ENCODE measurements at places on chromosomes 7 and 10.

- DNase-seq: no peak
Measured at GRCh38 chr7:80835251-80835650, 83.6 kb downstream of the SEMA3C start.

DNA sequence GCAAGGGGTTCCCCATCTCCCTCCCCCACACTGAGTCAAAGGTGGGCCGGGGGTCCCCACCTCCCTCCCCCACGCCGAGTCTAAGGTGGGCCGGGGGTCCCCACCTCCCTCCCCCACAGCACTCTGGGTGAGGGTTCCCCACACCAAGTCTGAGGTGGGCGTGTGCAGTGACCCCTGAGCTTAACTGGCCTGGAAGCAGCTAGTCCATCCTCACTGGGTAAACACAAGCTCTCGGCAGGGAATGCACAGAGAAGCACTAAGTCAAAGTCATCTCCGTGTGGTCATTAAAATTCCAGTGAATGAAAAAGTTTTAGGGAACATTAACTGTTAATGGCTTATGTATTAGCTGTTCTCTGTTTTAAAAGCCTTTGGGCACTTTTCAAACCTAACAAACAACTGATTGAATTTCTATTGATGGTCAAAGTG, 43.7 kb upstream of the PRKAR1B start:
- no peak for DNase-seq

DNA sequence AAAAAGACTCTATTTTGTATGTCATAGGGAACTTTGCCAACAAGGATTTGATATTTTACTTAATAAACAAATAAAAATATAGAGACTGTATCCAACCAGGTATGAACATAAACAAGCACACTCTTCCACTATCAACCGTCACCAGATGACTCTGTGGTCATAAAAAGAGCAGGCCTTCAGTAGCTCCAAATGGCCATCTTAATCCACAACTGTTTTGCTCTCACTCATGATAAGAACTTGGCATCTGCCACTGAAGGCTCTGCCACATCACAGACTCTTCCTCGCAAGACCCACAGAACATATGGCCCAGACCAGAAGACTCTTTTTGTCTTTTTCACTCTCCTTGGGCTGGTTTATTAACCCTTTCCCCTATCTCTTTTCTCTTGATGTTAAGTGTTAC, 98.7 kb upstream of the POM121L12 start:
- no peak for DNase-seq

GRCh38 chr7:1725199-1725690, 55.2 kb downstream of the ELFN1 start:
- no peak for DNase-seq

- DNase-seq: no peak
Measured at GRCh38 chr10:29317027-29317420, 28.2 kb downstream of the LYZL1 start.

DNA sequence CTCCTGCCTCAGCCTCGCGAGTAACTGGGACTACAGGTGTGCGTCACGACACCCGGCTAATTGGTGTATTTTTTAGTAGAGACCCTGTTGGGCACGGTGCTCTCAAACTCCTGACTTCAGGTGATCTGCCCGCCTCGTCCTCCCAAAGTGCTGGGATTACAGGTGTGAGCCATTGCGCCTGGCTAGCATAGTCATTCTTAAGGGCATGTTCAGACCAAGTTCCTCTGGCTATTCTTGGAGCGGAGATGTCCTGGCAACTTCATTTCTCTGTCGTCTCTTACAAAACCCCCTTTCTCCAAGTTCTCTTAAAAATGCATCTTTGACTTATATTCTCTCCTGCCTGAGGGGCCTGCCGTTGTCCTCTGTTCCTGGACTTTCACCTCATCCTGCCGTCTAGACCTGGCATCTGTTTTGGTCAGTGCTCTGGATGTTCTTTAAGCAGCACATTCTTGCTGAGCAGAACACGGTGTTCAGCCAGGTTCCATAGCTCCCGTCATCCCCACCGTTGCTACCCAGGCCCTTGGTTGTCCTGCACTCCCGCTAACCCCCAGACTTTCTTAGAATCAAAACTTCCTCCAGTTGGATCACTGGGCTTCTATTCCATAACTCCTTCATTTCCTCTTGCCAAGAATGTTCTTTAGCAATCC, 509.9 kb upstream of the GALNT17 start:
- no peak for DNase-seq

DNA sequence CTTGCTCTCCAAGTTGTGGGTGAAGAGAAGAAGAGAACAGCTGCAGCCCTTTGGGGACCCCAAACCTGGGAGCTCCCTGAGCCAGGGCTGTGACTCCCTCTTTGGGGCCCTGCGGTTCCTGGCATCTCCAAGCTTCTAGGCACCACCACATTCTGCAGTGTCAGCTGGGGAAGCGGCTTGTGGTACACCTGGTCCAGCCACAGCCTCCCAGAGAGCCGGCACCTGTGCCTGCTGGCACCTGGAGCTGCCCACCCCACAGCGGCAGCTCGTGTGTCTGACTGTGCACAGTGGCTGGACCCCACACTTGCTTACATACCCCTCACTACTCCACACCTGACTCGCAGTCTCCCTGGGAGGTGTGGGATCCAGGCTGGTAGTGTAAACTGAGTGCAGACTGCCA, 23.5 kb downstream of the FAM241B start:
- DNase-seq: no peak

GRCh38 chr10:120735773-120736371, 115.3 kb upstream of the WDR11 start:
- no peak for DNase-seq

DNA sequence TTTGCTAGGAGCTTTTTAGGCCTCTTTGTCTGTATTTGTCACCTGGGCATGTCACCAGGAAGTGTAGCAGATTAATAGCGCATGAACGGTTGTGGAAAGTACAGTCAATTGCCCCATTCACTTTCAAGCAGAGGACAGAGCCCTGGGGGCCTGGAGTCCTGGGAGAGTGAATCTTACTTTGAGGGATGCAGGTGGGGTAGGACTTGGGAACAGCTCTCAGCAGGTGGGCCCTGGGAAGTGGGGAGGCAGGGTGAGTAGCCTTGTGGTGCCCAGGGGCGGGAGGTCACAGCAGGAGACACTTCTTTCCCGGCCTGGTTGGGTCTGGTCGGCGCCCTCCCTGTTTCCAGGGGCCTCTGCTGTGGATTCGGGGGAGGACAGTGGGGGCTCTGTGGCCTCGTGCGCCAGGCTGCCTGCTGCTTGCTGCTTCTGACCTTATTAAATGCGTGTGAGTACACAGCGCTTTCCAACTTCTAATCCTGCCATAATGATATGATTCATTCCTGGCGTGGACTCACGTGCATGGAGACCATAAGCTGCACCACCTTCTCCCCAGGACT, 51.6 kb upstream of the AQP1 start:
- DNase-seq: no peak

DNA sequence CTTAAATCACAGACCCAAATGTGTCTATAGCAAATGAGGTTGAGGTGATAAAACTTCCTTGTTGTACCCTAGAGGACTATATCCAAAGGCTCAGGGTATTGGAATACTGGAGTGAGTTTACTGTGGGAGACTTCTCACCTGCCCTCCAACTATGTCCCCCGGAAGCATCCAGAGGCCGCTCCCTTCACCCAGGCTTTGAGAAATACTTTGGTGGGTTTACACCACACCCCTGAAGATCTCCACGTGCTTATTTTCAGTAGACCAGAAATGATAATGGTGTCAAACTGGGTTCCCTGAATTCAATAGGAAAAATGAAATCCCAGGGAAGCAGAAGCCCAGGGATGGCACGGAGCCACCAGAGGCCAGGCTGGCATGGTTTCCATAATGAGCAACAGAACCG, 31.3 kb upstream of the NANOS1 start:
- DNase-seq: no peak

DNA sequence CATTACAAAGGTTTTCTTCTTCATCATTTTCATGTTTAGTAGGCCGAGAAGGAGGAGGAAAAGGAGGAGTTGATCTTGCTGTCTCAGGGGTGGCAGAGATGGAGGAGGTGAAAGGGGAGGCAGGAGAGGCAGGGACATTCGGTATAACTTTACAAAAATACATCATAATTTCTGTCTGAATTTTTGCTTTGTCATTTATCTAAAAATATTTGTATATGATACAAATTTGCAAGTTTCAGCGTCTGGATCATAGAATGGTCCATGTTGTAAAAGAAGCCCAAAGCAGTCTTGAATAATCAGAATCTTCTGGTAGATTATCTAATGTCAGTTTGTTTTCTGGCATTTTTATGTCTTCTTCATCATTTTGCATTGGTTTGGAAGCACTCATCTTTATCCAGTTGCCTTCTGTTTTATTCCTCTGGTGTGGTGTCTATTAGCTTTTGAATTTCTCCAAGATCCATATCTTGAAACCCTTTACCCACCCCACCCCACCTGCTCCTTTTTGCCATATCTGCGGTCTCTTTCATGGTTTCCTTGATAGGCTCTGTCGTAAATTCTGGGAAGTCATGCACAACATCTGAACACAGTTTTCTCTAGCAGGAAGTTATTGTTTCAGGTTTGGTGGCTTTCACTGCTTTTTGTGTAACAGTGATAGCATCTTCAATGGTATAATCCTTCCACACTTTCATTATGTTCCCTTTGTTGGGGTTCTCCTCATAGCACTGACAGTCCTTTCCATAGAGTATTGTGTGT, 95.0 kb downstream of the ST7 start:
- DNase-seq: no peak

DNA sequence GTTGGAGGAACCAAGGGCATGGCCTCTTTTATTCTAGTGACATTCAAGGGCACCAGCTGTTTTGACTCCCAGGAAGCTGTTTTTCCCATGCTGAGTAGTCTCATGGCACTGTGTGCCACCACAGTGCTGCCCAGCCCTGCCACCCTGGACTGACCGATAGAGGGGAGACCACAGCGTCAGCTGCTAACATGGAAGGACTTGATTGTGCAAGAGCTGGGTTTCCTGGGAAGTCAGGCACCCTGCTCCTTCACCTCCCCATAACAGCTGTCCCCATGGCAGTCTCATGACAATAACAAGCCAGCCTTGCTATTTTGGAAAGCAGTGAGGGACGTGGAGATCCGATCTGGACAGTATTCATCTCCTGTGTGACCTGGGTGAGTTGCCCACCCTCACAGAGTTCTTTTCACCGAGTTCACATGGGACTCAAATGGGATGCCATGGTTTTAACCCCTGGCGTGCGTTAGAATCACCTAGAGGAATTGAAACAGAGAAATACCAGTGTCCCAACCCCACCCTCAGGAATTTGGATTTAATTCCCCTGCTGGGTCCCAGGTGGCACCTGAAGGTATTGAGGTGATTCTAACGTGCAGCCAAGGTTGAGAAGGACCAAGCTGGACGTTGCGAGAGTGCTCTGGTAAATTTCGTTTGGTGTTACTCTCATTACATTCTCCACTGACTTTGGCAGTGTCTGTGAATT, 174.8 kb downstream of the CELF2 start:
- no peak for DNase-seq

DNA sequence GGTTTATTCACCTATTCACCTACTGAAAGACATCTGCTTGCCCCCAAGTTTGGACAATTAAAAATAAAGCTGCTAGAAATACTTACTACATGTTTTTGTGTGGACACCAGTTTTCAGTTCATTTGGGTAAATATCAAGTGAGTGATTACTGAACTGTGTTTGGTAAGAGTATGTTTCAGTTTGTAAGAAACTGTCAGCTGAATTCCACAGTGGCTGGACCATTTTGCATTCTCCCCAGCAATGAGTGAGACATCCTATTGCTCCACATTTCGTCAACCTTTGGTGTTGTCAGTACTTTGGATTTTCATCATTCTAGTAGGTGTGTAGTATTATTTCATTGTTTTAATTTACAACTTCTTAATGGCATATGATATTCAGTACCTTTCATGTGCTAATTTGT, 17.4 kb upstream of the IKZF1 start:
- DNase-seq: no peak

GRCh38 chr10:101120884-101121653, 10.0 kb upstream of the TLX1 start:
- DNase-seq: no peak

- no peak for DNase-seq
Measured at GRCh38 chr7:1514407-1514806, 10.2 kb upstream of the INTS1 start.

- DNase-seq: no peak
Measured at GRCh38 chr7:139725077-139725476, 52.7 kb downstream of the HIPK2 start.

DNA sequence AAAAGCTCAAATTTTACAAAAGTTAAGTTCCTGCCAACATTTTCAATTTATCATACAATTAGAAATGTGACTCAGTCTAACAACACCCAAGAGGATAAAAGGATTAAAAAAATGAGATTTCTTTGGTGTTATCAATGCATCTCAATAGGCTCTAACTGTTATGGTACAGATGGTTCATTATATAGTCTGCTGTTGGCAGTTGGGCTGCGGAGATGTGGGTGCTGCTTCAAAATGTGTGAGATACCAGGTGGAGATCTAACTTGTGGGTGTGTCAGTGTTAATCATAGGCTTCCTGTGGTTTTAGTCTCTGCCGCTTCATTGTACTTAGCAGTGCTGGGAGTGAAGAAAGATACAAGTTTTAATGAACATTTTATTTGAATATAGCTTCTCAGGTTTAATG, 231.2 kb downstream of the EXOC4 start:
- no peak for DNase-seq

- no peak for DNase-seq
Measured at GRCh38 chr7:127187740-127188139, 65.0 kb downstream of the GRM8 start.

- no peak for DNase-seq
Measured at GRCh38 chr10:929960-930624, 1.4 kb downstream of the LARP4B start.

GRCh38 chr10:116748471-116748870, 6.1 kb upstream of the HSPA12A start:
- no peak for DNase-seq

GRCh38 chr7:90613088-90613498, 17.0 kb downstream of the CDK14 start:
- no peak for DNase-seq

- no peak for DNase-seq
Measured at GRCh38 chr10:78937800-78938694, 130.7 kb upstream of the ZMIZ1 start.

- no peak for DNase-seq
Measured at GRCh38 chr7:157684157-157684908, 347.5 kb downstream of the DNAJB6 start.

GRCh38 chr10:69048103-69048502, 39.8 kb upstream of the SRGN start:
- DNase-seq: no peak

GRCh38 chr7:11182736-11183135, 209.1 kb downstream of the PHF14 start:
- DNase-seq: no peak

DNA sequence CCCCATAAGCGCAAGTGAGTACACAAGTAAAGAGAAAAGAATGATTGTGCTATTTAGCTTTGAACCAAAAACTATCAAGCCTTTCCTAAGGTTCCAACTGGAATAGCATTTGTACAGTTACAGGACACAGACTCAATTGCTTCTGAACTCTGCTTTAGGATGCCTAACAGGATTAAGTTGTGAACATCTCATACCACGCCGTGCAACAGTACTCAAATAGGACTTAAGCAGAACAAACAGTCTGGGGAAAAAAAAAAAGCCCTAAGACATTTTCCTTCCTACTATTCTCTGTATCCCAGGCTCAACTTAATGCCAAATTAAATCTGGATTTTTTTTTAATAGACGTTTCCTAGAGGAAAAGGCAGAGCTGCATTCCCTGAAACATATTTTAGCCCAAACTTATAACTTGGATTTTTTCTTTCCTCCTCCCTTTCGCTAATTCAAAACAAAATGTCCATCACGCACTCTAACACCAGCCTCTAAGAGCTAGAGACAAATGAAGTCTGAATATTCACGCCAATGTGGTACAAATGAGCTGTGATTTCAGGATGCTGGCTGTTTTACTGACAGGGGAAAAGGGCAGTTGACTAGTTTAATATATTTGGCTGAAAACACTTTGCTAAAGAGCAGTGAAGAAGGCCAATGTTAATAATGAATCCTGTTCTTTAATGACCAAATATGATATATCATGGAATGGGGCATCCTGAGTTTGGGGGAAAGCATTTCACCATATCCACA, 68.6 kb downstream of the CALD1 start:
- DNase-seq: no peak
